ENCODE measurements at places on chromosomes 1 and 21.

DNA sequence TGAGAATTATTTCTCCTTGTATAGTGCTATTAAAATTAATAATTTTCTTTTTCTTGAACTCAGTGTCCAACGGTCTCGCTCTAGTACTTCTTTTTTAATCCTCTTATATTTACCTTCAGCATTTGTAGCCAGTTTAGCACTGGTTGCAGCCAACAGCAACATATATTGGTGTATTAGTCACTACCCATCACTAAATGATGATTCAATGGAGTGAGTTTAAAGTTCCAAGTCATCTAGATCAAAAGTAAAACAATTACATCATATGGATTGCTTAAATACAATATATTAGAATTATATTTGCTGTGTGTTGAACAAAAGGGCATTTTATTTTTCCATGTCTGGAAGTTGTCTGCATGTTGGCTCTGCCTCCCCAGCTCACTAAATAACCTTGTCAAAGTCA lies 591.8 kb downstream of the ADGRL2 start:
- no peak for DNase-seq

- no peak for DNase-seq
These were observed 18.8 kb downstream of the PODN start for GRCh38 chr1:53080769-53081168.

DNA sequence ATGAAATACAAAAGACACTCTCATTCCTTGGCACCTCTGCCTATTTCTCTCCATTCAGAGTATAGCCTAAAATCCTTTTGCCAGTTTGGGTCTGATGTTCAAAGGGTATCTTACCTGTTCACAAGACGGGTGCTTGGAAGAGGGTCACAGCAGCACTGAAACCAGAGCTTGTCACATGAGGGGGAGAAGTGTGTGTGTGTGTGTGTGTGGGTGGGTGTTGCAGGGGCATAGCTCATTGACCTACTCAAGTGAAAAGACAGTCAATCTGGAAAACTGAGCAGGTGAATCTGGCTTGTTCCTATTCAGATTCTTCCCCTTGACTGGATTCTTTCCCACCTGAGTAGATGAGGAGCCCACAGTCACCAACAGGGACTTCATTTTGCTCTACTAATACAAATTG lies 63.9 kb downstream of the KCTD3 start:
- no peak for DNase-seq

GRCh38 chr1:208807446-208808127 lies 563.4 kb upstream of the PLXNA2 start:
- DNase-seq: no peak

DNA sequence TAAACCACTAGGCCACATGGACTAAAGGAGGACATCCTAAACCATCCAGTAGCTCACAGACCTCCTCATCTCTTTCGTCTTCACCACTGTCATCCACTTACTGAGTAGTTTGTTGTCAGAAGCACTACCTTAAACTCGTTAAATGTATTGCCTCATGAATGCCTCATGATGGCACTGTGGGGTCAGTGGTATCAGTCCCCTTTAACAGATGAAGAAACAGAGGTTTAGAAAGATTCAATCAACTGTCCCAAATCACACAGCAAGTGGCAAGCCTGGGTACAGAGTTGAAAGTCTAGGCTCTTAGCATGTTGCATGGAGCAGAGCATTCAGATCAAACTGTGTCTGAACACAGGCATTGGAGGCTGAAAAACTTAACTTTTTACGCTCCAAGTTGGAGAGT lies 183.6 kb upstream of the KIAA0040 start:
- DNase-seq: no peak

DNA sequence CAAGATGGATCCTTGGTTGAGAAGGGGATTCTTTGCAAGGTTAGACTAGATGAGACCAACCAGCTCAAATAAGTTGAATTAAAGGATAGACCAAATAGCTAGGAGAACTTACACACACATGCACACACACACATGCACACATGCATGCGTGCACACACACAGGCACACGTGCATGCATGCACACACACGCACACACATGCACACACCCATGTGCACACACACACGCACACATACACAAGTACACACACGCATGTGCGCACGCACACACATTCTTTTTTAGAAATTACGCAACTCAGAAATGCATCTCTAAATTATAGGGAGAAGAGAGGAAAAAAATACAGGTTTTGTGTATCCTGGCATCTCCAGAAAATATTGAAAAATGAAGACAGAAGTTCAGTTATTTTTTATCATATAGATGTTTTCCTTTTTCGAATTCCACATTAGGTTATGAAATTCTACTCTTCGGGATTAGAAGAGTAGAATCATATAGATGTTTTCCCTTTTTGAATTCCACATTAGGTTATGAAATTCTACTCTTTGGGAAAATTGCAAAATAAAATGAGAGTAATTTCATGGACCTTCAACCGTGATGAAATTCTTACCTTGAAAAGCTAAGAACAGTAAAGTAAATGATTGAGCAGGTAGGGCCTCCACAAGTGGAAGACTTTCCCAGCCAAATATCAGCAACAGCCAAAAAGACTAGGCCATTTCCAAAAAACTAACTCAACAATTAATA lies 243.2 kb upstream of the USP25 start:
- no peak for DNase-seq
